ENCODE measurements at places on chromosomes 1 and 21. TPM values are rescaled to one million over a fixed set of nuclear protein-coding genes. Genes with fewer than 3 reads are reported as not detected.

DNA sequence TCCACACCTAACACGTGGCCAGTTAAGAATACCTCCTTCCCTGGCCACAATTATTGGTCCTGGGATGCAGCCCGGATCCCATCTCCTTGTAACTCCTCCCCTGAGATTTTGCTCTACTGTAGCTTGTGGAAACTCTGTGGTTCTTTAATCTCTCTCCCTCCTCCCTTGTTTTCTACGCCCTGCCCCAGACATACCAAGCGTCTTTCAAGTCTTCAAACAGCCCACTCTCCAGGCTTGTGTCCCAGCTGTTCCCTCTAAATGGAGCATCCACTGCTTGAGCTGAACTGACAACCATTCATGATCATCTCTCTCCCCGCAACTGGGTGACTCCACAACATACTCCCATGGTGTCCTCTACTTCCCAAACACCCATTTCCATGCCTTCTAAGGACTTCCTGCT is 111.6 kb downstream of the SIPA1L2 start:
- peak; percentile 34 for DNase-seq
- H3K4me3 ChIP-seq = no peak overlapping the region
- peaks cover 14% of the 10 kb centered on the region for H3K36me3 ChIP-seq
- no peaks in the 10 kb centered on the region for H3K27me3 ChIP-seq
- H3K4me1 ChIP-seq = peaks cover 7% of the 10 kb centered on the region
- peak overlapping the region; percentile 47 for H3K27ac ChIP-seq

DNA sequence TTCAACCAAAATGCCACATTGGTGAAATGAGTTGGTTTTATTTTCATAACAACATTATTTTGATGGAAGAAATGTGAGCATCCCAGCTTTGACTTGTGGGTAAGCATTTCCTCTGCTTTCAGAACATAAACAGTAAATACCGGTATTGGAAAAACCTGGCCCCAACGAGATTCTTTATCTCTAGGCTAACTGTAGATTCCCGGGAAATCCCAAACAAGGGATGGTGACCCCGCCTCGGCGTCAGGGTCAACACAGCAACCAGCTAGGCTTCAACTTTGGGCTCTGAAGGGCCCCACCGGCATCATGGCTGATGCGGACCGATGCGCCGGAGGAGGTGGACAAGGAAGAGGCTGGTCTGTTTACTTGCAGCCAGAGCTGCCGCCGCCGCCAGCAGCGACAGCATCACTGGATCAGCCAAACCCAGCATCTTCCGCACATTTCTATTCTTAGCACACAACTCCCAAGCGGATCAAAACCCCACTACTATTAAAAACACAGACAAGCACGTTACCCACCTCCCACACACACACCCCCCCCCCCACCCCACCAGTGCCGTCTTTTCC is 1.1 kb downstream of the AKT3 start:
- peak overlapping the region; percentile 53 for H3K4me3 ChIP-seq
- H3K4me1 ChIP-seq = peaks cover 5% of the 10 kb centered on the region
- DNase-seq = peak; percentile 81

DNA sequence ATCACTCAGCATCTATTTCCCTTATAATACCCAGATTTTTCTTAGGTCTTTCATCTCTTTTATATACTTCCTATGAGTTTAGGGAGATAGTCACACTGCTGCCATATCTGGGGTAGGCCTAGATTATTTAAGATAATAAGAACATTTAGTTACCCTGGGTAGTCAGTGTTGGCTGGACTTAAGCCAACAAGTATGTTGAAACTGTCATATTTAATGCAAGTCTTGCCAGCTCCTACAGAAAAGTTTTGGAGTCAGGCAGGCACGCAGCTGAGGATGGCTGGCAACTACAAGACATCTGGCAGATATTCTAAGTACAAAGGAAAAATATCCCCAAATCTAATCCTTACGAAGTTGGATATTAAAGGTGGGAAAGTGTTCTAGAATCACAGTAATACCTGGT is 19.2 kb upstream of the DEPDC1 start:
- no peaks in the 10 kb centered on the region for H3K27me3 ChIP-seq
- no peaks in the 10 kb centered on the region for H3K36me3 ChIP-seq
- H3K4me3 ChIP-seq = no peak overlapping the region
- no peak for DNase-seq

DNA sequence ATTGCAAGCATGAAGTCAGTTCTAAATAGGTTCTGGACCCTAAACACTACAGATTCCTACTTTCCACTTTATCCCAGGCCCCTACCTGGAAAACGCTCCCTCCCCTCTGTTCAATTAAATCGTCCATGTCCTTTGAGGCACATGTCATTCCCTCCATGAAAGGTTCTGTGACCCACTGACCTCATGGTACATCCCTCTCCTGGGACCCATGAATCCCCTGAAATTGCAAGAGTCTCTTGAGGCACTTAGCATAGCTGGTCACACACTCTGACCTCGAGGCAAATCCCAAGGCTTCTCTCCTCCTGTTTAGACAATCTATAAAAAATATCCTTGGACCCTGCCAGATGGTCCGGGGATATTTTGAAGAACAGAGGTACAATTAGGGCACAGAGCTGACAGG is 34.3 kb upstream of the KRTAP19-8 start:
- no peak overlapping the region for H3K27ac ChIP-seq
- DNase-seq = no peak
- H3K4me3 ChIP-seq = no peak overlapping the region

Gene SLAMF9
- not detected for total RNA-seq

Gene GSTM5
- total RNA-seq = 19.4 TPM

DNA sequence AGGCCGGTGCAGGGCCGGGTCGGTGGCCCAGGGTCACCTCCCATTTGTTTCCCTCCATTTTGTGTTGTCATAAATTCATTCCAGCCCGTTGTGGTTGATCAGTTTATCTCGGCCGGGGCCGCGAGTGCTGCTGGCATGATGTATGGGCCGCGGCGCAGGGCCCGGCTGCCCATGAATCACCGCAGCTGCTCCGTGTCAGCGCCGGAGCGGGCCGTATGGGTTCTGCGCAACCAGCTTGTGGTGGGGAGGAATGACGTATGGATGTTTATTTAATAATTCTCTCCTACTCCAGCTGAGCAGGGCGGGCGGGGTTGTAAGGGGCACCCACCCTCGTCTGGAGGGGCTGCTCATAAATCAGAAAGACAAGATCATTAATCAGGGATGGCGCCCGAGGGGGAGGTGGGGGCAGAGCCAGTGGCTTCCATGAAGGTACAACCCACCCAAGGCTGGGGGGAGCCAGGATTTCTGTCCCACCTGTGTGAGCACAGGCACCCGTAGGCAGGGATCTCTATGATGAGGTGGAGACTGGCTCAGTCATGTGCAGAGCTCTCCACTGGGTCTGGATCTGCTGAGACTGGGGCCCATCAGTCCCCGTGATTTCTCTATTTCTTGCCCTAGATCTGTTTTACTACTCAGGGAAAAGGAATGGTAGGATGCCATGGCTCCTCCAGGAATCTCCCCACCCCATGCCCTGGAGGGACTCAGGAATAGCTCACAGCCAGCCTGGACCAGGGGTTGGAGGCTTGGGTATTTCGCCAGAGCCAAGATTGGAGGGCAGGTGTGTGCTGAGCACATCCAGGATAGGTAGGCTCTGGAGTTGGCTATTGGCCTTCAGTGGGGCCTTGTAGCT is 27.8 kb downstream of the TMEM53 start:
- H3K36me3 ChIP-seq = peaks cover 83% of the 10 kb centered on the region
- H3K27ac ChIP-seq = peak overlapping the region; percentile 93
- peaks cover 89% of the 10 kb centered on the region for H3K4me1 ChIP-seq
- no peak overlapping the region for H3K4me3 ChIP-seq

DNA sequence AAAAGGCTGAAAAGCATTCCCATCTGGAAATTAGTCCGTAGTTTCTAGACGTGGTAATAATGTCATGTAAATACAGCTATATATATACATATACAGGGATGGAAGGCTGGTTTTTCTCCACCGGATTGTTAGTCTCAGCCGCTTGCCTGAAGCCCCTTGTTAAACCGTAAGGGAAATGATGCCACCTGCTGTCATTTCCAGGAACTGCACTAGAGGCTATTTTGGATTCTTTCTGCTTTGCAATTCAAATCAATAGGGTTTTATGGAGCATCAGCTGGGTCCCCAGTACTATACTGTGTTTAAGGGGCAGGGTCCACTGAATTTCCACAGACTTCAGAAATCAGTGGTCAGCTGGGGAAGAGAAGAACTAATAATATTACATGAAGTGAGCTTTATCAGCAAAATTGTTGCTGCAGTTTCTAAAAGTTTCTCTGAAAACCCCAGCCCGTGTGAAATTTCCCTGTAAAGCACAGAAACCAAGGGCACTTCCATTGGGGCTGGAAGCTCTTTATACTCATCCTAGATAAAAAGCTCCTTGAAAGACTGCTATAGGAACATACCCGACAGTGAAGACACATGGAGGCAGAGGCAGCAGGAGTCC is 33.8 kb upstream of the MPZL1 start:
- H3K36me3 ChIP-seq = peaks cover 11% of the 10 kb centered on the region
- H3K4me1 ChIP-seq = peaks cover 36% of the 10 kb centered on the region
- H3K4me3 ChIP-seq = no peak overlapping the region
- no peaks in the 10 kb centered on the region for H3K27me3 ChIP-seq
- peak; percentile 90 for DNase-seq
- H3K27ac ChIP-seq = no peak overlapping the region

Gene ZFP69B
- total RNA-seq = 3.5 TPM

DNA sequence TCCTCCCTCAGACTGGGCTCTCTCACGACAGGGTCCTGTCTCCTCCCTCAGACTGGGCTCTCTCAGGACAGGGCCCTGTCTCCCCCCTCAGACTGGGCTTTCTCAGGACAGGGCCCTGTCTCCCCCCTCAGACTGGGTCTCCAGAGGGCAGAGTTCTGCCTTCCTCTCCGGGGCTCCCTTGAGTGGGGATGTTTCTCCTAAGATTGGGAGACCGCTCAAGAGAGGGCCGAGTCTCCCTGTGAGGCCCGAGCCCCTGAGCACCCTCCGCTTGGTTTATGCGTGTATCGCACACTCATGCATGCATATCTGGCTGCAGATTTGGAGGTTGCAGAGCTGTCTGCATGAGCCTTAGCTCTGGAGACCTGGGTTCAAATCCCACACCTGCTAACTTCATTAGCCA is 39.3 kb upstream of the CSF3R start:
- no peak for DNase-seq
- H3K4me3 ChIP-seq = no peak overlapping the region
- H3K4me1 ChIP-seq = no peaks in the 10 kb centered on the region
- peaks cover 3% of the 10 kb centered on the region for H3K27me3 ChIP-seq
- no peak overlapping the region for H3K27ac ChIP-seq
- no peaks in the 10 kb centered on the region for H3K36me3 ChIP-seq

DNA sequence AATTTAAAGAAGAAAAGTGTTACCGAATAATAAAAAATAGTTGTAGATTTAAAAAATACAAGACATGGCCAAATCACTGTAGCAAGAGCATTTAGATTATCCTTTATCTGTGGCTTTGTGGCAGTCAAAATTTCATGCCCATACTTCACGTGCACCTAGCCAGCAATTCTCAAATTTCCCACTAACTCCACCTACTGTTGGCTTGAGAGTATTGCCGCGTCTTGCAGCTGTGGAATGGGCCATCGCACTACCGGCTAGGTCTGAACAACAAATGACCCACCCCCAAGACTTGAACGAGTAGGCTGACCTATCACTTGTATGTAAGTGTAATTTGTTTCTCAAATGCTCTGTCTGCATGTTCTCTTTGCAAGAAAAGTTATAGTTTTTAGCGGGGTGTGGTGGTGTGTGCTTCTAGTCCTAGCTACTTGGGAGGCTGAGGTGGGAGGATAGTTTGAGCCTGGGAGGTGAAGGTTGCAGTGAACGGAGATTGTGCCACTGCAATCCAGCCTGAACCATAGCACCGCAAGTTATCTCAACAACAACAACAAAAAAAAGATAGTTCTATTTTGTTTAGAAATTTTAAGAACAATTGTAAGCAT is 4.1 kb downstream of the KRTAP13-4 start:
- no peaks in the 10 kb centered on the region for H3K4me1 ChIP-seq
- H3K27me3 ChIP-seq = no peaks in the 10 kb centered on the region
- no peaks in the 10 kb centered on the region for H3K36me3 ChIP-seq
- peak; percentile 27 for DNase-seq
- H3K27ac ChIP-seq = no peak overlapping the region

GRCh38 chr1:209454340-209454994 is 129.0 kb upstream of the CAMK1G start:
- H3K4me3 ChIP-seq = no peak overlapping the region
- peak; percentile 67 for DNase-seq
- no peaks in the 10 kb centered on the region for H3K27me3 ChIP-seq
- H3K4me1 ChIP-seq = peaks cover 2% of the 10 kb centered on the region

DNA sequence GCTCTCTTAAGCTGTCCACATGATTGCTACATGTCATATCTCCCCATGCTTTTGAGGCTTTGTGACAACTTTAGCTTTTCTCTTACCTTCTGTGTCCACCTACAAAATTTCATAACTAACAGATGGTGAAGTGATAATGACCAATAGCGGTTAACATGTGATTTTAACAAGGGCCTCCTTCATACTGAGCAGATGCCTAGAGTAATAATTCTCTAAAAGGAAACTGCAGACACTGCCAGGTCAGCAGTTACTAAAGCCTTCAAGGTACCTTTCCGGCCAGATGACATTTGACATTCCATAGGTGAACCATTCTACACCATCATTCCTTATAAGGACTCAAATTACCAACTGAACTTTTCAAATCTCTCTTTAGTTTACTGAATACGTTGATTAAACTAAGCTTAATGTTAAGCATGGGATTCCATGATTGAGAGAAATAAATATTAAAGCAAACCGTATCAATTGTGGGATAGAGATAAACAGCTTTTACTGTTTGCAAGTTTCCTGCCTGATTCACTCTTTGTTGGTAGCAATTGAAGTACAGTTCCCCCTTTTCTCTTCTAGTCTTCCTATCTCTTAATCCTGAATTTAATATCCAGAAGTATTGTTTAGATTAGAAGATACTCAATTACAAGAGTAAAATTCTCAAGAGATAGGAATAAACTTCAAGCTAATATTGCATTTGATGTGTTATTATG is 205.1 kb downstream of the PLA2G4A start:
- H3K36me3 ChIP-seq = no peaks in the 10 kb centered on the region
- DNase-seq = no peak
- no peak overlapping the region for H3K27ac ChIP-seq
- H3K4me3 ChIP-seq = no peak overlapping the region
- no peaks in the 10 kb centered on the region for H3K4me1 ChIP-seq

DNA sequence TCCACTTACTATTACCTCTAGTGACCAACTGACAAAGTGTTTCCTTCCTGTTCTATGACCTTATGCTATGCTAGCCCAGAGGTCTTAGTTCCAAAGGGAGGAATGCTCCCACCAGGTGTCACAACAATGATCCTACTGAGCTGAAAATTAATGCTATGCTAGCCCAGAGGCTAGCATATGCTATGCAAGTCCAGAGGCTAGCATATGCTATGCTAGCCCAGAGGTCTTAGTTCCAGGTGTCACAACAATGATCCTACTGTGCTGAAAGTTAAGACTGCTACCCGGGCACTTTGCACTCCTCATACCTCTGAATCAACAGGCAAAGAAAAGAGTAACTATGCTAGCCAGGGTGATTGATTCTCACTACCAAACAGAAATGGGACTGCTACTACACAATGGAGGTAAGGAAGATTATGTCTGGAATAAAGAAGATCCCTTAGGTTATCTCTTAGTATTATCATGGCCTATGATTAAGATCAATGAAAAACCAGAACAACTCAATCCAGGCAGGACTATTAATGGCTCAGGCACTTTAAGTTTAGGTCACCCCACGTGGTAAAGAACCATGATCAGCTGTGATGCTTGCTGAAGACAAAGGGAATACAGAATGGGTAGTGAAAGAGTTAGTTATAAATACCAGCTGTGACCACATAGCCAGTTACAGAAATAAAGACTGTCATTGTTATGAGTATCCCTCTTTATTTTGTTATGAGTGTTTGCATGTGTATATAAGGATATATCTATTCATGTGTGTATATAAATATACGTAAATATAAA is 114.1 kb downstream of the CSMD2 start:
- no peak overlapping the region for H3K4me3 ChIP-seq
- no peak for DNase-seq
- no peak overlapping the region for H3K27ac ChIP-seq
- no peaks in the 10 kb centered on the region for H3K27me3 ChIP-seq
